Breast epithelium (tissue), 4 donors: ENCODE measurements at places on chromosomes 2 and 18. TPM values are rescaled to one million over a fixed set of nuclear protein-coding genes. Genes with fewer than 3 reads are reported as not detected.

POU3F3 gene
- total RNA-seq: 0.32 TPM

CHRNA1 gene
- total RNA-seq: not detected

DNA sequence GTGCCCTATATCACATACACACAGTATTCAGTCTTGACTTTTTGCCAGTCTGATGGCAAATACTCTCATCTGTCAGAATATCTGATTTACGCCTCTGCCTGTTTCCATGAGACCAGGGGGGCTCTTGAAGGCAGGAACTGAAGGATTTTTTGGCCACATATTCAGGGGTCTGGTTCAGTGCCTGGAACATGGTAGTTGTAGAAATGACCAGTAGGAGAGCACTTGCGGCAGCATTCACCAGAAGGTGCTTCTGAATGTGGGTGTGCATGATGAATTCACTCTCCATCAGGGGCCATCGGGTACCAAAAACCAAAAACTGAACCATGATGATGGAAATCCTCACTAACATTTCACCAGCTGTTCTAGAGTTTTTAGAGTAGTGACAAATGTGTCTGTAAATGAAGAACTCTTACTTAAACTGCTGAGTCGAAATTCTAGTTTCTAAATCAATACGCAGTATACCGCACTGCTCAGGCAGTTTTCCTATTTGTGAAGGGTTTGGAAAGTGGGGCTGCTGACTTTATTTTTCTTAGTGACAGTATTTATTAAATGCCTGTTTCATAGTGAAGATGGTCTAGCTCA lies 54.6 kb downstream of the MERTK start:
- H3K27ac ChIP-seq: no peak overlapping the region
- no peaks in the 10 kb centered on the region for H3K36me3 ChIP-seq
- H3K4me1 ChIP-seq: no peaks in the 10 kb centered on the region
- DNase-seq: no peak
- no peak overlapping the region for H3K4me3 ChIP-seq

DNA sequence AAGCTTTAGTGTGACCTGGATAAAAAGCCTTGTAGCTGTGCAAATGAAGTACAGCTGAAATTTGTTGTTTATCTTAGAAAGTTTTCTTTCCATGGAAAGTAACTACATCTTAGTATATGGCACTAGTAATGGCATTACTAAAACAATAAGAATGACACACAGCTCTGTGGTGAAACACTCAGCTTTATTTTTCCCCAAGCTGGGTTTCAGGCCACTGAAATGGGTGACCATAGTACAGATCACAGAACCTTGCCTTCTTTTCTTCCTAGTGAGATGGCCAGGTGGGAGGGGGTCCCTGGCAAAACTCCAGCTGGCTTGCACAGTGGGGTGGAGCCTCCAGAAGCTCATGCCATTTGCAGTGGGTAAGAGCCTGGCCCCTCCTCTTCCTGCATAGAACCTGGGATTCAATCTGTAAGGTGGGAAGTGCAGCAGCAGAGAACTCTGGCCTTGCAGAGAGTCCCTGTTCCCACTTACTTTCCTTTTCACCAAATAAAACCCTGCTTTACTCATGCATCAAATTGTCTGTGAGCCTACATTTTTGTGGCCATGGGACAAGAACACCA lies 17.6 kb upstream of the GRP start:
- H3K4me3 ChIP-seq: no peak overlapping the region
- no peaks in the 10 kb centered on the region for H3K4me1 ChIP-seq
- no peaks in the 10 kb centered on the region for H3K27me3 ChIP-seq
- H3K36me3 ChIP-seq: no peaks in the 10 kb centered on the region
- H3K27ac ChIP-seq: no peak overlapping the region
